Stimulated activated CD4-positive, alpha-beta T cell treated with anti-CD3 and anti-CD28 coated beads, Interleukin-12 subunit alpha, Interleukin-12 subunit beta, amount 100 ng/mL, for 24 hours (primary cell): ENCODE measurements at places on chromosomes 6 and 20.

- no peak for DNase-seq
Measured at GRCh38 chr6:70241991-70242420, 60.9 kb downstream of the COL9A1 start.

- no peak for DNase-seq
Measured at GRCh38 chr6:12174878-12175277, 115.3 kb upstream of the EDN1 start.

DNA sequence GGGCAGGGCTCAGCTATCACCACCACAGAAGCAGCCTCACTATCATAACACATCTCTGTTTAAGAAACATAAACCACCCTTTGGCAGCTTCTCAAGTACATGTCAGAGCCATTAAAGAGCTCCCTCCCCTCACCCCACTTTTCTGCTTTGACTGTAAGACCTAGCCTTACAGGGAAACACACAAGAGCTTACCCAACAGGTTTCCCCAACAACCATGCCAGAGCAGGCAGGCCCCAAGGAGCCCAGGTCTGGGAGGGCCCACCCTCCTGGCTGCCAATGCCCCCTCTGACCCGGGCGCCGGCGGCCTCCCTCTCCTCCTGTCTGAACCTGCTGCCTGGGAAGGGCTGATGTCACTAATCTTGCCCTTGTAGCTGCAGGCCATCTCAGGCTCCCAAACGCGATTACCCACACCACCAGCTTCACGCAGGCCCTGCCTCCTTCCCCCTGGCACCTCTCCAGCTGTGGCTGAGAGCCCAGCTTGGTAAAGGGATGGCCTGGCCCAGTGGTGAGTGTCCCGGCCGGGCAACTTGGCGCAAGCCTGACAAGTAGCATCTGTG lies 402.0 kb downstream of the MAFB start:
- DNase-seq: no peak

- DNase-seq: no peak
Measured at GRCh38 chr6:131519670-131520436, 53.2 kb upstream of the ARG1 start.

DNA sequence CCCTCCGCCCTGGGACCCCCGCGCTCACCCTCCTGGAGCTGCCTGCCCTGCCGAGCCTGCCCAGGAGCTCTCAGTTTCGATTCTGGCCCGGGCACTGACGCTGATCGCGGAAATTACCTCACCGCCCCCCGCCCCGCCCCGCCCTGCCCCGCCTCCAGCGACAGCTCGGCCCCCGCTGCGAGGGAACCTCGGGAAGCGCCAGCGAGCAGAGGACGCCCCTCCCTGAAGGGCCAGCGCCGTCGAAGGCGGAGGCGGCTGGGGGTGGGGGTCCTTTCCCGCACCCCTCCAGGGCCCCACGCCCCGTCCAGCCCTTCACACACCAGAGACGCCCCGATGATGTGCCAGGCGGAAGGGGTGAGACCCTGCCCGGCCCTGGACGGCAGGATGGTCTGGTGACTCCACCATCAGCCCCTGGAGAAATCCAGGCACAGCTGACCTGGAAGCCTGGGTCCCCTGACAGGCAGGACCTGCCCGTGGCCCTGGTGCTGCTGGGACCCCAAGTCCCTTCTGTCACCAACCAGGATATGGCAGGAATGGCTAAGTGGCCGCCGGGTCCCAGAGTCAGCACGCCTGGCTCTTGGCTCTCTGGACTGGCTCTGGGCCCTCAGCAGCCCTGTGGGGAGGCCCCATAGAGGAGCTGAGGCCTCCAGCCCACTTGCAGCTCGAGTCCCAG lies at the start of gene HELZ2:
TSS of gene HELZ2 (minus strand) at position 84 of the 673 bp plus-strand sequence. CDS start 1,854 bp downstream, outside the sequence.
- no peak for DNase-seq

DNA sequence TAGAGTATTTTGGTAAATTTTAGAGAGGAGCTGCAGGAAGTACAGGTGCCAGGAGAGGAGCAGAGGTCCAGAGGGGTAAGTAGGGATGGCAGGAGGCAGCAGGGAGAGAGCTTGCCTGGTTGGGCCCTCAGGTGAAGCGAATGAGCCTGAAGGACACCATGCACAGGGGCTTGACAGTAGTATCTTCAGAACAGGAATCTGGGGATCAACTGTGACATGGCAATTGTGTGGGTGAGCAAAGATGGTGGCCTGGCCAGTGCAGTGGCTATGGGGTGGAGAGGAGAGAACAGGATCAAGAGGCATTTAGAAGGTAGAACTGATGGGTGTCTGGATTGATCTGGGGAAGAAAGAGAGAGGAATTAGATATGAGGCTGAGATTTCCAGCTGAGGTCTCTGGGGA lies 68.7 kb upstream of the RNF24 start:
- no peak for DNase-seq

GRCh38 chr6:111748231-111748647 lies 125.0 kb downstream of the FYN start:
- DNase-seq: no peak

GRCh38 chr6:54096811-54097210 lies 14.4 kb upstream of the MLIP start:
- DNase-seq: no peak

DNA sequence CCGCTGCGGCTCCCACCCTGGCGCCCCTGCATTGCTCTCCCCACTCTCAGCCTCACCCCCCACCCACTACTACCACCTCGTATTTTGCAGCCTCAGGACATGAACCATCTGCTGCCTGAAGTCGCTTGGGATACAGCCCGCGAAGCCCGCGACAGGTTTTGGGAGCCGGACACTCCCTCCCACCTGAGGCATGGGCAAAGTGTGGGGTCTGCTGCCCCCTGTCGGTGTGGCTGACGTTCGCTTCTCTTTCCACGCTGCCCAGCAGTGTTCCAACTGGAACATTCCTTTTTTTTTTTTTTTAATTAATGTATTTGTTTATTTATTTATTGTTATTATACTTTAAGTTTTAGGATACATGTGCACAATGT lies 15.3 kb upstream of the LPA start:
- no peak for DNase-seq

DNA sequence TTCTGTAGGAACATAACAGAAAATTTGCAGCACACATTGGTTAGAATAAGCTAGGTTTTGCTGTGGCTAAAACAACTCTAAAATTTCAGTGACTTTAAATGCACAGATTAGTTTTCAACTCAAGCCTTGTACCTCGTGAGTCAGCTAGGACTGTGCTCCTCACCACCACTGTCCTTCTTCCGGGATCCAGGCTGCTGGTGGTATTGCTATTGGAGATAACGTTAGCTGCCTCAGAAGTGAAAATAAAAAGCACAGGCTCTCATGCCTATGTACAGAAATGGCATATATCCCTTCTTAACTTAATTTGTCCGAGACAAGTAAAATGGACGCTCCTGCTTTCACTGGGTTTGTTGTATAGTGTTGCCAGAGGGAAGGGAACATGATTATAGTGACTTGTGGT lies 931.1 kb upstream of the EYS start:
- DNase-seq: no peak

DNA sequence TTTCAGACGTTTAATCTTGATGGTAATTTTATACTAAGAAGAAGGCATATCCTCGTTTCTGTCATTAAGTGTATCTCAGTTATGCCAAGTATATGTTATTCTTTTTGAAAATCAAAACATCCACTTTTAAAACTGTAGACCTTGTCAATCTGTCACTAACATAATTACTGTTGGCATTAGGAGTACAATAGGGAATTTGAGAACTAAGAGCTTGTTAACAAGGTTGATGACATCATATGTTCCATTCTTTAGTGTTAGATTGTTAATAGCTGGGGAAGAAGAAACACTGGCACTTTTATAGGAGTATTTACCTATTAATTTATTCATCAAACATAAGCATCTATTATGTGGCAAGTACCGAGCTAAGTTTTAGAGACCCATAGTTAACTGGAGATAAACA lies 76.2 kb downstream of the MAP3K4 start:
- DNase-seq: no peak

- no peak for DNase-seq
Measured at GRCh38 chr6:105272786-105273185, 93.0 kb upstream of the POPDC3 start.

DNA sequence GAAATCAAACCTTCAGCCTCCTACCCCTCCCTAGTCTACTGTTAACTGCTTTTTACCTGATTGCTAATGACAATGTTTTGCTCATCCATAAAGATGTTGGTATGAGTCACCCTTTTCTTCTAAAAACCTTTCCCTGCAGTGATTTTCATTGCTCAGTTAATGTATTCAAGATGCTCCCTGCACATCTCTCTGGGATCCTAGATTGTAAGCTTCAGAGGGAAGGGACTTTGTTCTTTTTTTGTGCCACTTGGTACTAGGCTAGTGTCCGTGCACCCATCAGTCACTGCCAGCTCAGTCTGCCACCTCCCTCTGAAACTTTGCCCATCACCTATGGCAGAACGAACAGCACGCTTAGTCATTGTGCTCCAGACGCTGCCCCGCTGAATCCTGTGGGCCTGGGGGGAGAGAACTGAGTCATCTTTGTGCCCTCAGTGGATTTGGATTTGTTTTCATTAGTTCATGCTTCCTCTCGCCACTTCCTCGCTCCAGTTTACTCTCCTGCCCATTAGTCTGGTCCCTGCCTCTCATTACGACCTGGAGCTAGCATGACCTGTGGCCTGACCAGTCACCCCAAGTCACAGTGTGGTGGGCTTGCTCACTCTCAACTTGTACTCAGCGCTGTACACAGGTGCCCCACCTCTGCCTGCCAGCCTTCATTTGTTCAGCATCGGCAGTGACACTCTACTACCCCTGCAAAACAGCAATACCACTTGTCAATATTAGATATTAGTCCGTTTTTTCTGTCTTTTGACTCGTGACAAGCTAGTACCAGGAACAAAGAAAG lies 78.0 kb upstream of the TMEM181 start:
- DNase-seq: no peak

DNA sequence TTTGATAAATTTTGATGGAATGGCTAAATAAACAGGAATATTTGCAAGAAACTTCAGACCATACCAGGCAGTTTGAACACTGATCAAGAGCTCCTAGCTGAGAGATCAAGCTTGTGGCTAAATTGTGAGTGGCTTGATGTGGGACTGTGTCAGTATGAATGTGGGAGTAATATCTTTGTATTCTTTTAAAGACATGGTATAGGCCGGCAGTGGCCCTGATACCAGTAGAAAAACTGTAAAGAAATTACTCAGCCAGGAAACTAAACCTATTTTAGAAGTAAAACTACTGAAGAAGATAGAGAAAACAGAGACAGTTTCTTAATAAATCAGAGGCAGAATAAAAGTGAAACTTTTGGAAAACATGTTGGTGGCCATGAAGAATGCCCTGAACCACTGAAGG lies 608.4 kb upstream of the SYNCRIP start:
- DNase-seq: no peak

DNA sequence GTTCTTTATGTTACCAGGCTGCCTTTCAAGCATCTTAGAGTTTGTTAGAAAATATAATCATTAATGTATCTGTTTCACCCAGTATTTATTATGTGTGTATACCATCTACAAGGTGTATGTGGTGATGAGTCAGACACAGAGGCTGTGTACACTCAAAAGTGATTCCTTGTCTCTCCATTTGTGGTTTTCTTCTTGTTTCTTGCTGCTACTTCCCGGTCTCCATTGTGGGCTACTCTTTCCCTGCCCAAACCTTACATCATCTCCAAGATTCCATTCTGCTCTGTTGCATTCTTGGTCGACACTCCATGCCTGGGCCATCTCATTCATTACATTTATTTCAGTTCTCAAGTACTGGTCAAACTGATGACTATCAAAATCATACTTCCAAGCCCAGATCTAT lies 182.2 kb upstream of the STXBP5 start:
- no peak for DNase-seq

- no peak for DNase-seq
Measured at GRCh38 chr6:111689419-111689818, 83.7 kb upstream of the TRAF3IP2 start.

- DNase-seq: no peak
Measured at GRCh38 chr6:125753218-125753936, 3.9 kb downstream of the HEY2 start.
